ENCODE measurements at places on chromosomes 13 and 19.
A peak's percentile ranks its signal among the peaks of the same experiment; 100 is the strongest.

DNA sequence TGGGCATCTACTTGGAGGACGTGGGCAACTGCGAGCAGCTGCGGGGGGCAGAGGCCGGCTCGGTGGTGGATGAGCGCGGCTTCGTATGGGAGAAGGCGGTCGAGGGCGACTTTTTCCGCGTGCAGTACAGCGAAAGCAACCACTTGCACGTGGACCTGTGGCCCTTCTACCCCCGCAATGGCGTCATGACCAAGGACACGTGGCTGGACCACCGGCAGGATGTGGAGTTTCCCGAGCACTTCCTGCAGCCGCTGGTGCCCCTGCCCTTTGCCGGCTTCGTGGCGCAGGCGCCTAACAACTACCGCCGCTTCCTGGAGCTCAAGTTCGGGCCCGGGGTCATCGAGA lies 10.3 kb upstream of the STRN4 start:
- no peak for DNase-seq

GRCh38 chr13:21901811-21902708 lies 231.2 kb downstream of the FGF9 start:
- DNase-seq, result no peak

DNA sequence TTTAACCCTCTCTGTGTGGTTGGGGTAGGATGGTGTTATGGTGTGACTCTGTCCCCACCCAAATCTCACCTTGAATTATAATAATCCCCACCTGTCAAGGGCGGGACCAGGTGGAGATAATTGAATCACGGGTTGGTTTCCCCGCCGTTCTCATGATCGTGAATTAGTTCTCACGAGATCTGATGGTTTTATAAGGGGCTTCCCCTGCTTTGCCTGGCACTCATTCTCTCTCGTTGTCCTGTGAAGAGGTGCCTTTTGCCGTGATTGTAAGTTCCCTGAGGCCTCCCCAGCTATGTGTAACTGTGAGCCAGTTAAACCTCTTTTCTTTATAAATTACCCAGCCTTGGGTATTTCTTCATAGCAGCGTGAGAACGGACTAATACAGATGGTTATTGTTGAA lies 68.8 kb downstream of the ARHGEF7 start:
- no peak for DNase-seq

DNA sequence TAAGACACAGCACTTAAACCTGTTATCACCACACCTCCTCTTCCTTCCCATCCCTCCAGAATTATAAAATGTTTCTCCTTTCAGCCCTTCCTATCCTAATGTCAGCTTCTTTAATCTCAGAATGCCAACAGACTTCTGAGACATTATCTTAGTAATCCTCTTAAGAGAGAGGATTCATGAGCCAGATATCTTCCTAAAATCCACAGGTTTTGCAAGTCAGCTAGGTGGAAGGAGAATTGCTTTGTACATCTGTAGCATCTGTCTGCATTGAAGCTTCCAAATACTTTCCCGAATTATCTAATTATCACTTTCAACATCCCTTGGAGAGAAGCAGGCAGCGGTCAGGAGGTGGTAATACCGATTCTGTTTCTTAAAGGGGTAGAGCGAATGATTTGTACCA lies 179.1 kb downstream of the DCT start:
- DNase-seq, result no peak

GRCh38 chr19:48806818-48807589 lies 3.8 kb downstream of the BCAT2 start:
- DNase-seq, result peak; percentile 31

GRCh38 chr19:55044771-55045716 lies 7.0 kb upstream of the GP6 start:
- DNase-seq, result no peak

GRCh38 chr13:51221674-51222036 lies 543 bp upstream of the FAM124A start:
- no peak for DNase-seq

DNA sequence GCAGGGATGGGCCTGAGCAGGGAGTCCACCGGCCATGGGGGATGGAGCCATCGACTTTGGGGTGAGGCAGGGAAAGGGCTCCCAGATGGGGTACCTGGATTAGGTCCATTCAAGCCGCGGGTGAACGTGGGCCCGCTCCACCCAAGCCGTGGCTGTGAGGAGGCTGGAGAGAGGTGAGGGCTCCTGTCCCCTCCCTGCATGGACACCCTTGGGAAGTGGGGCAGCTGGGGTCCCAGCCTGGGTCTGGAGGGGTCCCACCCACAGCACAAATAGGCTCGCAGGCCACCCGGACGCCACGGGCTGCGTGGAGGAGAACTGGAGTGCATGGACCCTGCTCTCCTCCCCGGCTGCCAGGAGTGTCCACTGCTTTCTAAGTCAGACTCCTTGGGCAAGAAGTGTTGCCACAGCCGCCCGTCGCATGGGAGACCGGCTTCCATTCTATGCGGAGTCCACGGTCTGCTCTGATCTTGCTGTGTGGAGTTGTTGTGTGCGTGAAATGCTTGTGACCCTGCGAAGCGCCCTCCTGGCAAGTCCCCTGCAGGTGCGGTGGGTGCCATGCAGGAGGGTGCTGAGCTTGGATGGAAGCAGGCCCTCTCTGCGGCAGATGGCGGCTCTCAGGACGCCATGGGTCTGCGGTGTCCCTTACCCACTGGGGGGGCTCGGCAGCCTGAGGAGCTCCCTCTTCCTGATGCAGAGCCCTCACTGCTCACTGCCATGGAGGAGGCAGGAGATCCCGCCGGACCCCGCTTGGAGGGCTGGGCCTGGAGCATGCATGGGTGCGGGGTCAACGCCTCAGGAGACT lies 2.0 kb downstream of the DAZAP1 start:
- DNase-seq, result no peak

Data from stimulated activated naive CD8-positive, alpha-beta T cell treated with anti-CD3 and anti-CD28 coated beads, Interleukin-15, Interleukin-2, amounts not matched to agents 100 U/mL and 50 U/mL, for 24 hours (primary cell).